ENCODE measurements at places on chromosomes 1 and 21. TPM values are rescaled to one million over a fixed set of nuclear protein-coding genes. Genes with fewer than 3 reads are reported as not detected.

Gene SAMSN1
- polyA plus RNA-seq, result 1.4 TPM

Gene PARS2
- 7.2 TPM for polyA plus RNA-seq

Gene RCSD1
- polyA plus RNA-seq, result 3.9 TPM

Gene ELF3
- polyA plus RNA-seq, result 81.8 TPM

Gene DMBX1
- not detected for polyA plus RNA-seq

Gene ZFP69
- 2.7 TPM for polyA plus RNA-seq

Gene PCP4L1
- polyA plus RNA-seq, result 1.2 TPM

Gene ZMYM1
- polyA plus RNA-seq, result 2.9 TPM

Gene UBQLN4
- polyA plus RNA-seq, result 24.6 TPM

Gene KDF1
- polyA plus RNA-seq, result 19.3 TPM

Gene FMOD
- 7.0 TPM for polyA plus RNA-seq

Gene GSTM3
- 405 TPM for polyA plus RNA-seq

Gene TSACC
- 1.1 TPM for polyA plus RNA-seq

Gene IL23R
- not detected for polyA plus RNA-seq

Gene SPRR2A
- not detected for polyA plus RNA-seq

Gene UTS2
- polyA plus RNA-seq, result not detected
